ENCODE measurements at places on chromosomes 7 and 10.
A peak's percentile ranks its signal among the peaks of the same experiment; 100 is the strongest.

- no peak for DNase-seq
Observed at GRCh38 chr10:84676536-84676935, 348.1 kb downstream of the CCSER2 start.

- no peak for DNase-seq
Observed at GRCh38 chr7:145431834-145432233, 596.0 kb upstream of the TPK1 start.

GRCh38 chr7:70588191-70588921 lies 543.6 kb upstream of the GALNT17 start:
- DNase-seq: no peak

DNA sequence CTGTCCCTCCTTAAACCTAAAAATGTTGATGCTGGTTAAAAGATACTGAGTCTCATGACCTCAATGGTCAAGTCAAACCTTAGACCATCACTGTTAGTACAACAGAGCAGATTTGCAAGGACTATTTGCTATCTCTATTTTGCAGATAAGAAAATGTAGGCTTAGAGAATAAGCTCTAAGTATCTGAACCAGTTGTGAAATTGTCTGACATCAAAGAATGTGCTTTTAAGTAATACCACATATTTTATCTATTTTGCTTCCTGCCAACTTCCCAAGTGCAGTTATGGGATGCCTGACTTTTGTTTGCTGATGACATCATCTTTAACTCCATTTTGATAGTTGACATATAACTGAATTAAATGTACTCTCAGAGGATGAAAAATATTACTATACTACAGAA lies 83.6 kb upstream of the TMEM106B start:
- no peak for DNase-seq

GRCh38 chr7:31108097-31108657 lies 56.1 kb downstream of the ADCYAP1R1 start:
- DNase-seq: no peak

GRCh38 chr10:71868192-71868697 lies 17.2 kb upstream of the PSAP start:
- no peak for DNase-seq

DNA sequence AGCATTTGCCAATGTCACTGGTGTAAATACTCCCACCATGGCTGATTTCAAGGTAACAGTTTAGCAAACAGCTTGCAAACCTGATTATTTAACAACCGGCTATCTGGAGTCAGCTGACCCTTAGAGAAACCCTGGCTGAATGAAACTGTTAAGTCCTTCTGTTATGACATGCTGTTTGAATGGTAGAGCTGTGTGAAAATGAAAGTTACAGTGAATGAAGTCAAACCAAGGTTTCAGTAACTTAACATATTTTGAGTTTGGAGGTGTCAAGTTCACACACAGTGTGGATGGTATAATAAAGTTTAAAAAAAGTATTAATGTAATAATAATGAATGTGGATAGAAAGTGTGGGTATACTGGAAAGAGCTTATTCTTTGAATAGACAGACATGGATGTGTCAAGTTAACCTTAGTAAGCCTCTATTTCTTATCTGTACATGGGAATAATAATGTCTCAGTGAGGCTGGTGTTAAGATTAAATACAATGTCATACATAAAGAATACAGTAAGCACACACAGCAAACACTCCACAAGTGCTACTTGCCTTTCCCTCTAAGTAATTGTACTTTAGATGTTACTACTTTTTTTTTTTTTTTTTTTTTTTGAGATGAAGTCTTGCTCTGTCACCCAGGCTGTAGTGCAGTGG lies 150.4 kb downstream of the TAX1BP1 start:
- DNase-seq: no peak

DNA sequence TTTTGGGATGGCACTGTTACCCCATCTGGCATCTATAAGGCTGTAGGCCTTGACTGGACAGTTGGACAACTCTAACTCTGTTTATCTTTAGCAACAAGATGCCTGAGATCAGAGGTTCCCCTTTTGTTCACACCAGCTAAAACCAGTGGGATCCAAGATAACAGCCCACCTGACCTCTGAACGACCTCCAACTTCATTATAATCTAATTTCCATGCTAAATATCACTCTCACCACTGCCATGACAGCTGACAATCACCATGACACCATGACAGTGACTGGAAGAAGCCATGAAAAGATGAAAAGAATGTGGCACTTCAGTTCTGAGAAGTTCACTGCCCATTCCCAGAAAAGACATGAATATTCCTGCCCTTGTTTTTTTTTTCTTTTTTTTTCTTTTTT lies 281.4 kb upstream of the TAC1 start:
- DNase-seq: no peak

GRCh38 chr10:128571745-128572144 lies 445.5 kb upstream of the MKI67 start:
- DNase-seq: no peak

DNA sequence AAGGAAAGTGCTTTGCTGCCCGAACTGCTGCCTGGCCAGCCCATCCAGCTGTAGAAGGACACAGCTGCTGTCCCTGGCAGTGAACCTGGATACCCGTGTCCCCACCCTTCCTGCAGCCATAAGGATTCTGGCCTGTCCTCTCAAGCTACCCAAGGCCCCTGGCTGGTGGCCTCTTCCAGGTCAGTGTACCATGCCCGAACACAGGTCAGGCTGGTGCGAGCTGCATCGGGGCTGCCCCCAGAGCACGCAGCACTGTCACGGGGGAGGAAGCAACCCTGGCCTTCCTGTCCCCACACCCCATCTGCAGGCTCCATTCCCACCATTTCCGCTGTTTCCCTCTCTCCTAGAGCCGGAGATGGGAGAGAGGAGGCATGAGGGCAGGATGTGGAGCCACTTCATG lies 30.5 kb upstream of the PWWP2B start:
- DNase-seq: no peak

- DNase-seq: peak; percentile 44
Observed at GRCh38 chr7:108455551-108455997, 662 bp downstream of the NRCAM start.

DNA sequence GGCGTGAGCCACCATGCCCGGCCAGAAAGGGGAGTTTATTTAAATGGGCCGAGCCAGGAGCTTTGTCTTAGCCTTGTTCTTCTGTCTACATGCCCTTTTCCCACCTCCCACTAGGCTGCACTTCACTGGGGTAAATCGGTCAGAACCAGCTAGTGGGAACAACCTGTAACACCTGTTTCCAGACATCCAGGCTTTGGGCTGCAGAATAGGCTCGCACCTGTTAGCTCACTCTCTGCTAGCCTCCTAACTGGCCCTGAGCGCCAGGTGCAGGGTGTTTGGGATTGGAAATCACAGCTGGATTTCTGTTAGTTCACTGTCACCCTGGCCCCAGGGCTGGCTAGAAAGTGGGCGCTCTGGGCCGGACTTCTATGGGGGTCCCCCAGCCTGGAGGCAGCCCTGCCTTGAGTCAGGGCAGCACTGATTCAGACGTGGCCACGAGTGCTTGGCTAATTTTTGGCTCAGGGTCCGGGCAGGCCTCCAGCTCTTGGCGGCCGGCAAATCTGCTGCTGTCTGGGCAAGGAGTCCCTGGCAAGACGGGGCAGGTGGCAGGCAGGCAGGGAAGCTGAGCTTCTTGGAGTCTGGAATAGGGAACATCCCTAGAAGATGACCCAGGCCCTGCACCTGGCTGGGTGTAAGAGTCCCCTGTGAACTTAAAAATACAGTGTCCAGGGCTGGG lies 48.6 kb downstream of the GTF2IRD1 start:
- DNase-seq: no peak

DNA sequence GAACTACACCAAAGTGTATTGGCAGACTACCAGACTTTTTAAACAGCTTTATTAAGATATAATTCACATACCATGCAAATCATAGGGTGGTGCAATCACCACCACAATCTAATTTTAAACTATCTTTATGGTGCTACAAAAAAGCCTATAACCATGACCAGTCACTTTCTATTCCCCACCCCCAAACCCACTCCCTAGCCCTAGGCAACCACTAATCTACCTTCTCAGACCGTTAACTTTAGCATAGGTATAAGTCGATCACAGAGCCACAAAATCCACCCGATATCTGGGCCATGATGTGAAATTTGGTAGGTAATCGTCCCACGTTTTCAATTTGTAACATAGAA lies 536 bp upstream of the POM121 start:
- no peak for DNase-seq

- no peak for DNase-seq
Observed at GRCh38 chr7:99619571-99620130, 2.9 kb downstream of the ZSCAN25 start.

- DNase-seq: no peak
Observed at GRCh38 chr10:61960396-61961120, 59.1 kb downstream of the ARID5B start.

- DNase-seq: peak; percentile 78
Observed at GRCh38 chr7:148699024-148699781, 500 bp downstream of the CUL1 start.

DNA sequence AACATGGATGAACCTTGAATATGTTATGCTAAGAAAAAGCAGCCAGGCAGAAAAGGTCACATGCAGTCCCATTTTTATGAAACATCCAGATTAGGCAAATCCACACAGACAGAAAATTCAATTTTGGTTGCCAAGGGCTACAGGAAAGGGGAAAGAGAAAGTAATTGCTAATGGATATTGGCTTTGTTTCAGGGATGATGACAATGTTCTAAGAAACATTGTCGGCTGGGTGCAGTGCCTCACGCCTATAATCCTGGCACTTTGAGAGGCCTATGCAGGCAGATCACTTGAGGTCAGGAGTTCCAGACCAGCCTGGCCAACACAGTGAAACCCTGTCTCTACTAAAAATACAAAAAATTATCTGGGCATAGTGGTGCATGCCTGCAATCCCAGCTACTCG lies 23.0 kb downstream of the ZNF33B start:
- DNase-seq: no peak

DNA sequence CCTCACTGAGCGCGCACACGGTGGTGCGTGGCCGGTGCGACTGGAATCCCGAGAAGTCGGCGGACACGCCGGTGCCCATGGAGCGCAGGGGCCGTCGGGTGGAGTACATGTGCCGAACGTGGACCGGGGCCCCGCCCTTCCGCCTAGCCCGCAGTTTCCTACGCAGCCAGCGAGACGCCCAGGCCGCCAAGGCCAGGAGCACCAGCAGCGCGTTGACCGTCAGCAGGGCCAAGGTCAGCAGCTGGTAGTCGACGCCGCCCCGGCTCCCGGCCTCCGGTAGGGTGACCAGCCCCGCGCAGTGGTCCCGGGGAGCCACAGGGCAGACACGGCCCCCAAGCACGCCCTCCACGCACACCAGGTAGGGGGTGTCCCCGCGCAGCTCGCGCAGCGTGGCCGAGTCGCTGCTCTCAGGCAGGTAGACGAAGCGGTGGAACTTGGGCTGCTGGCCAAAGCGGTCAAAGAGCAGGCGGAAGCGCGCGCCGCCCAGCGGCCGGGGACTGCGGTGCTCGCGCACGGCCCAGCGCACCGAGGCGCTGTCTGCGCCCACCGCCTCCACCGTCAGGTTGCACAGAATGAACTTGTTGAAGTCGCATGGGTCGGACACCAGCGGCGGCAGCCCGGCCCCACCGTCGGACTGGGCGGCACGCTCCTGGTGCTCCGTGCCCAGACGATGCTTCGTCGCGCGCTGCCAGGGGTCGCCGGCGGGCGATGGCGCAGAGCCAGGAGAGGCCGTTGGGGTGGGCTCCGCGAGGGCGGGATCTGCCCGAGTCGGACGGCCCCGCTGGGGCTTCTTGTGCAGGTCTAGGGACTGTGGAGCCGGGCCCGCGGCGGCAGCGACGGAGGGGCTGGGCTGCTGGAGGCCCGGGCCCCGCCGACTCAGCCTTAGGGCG lies 2.2 kb downstream of the TRIL start:
- peak; percentile 47 for DNase-seq

DNA sequence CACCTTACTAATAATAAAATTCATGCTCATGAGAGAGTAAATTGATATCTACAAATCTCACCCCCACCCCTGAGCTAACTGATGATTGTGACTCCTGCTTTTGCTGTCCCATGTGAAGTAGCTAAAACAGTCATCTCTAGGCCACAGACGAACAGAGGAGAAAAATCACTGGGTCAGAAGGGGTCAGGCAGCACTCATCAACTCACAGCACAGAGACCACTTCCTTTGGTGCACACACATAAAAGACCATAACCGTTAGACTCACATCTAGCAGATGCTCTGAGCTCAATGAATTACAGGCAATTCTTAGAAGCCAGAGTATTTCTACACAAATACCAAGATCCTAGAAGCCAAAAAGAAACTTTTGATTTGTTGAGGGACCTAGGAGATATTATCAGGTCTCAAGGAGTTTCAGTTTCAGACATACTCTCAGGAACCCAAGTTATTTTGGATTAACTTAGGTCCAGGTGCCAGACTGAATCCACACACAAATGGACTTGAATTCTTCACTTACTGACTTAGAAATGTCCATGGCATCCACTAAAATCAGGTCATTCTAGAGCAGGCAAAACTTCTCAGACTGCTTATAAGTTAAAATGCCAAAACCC lies 65.0 kb upstream of the TES start:
- no peak for DNase-seq

DNA sequence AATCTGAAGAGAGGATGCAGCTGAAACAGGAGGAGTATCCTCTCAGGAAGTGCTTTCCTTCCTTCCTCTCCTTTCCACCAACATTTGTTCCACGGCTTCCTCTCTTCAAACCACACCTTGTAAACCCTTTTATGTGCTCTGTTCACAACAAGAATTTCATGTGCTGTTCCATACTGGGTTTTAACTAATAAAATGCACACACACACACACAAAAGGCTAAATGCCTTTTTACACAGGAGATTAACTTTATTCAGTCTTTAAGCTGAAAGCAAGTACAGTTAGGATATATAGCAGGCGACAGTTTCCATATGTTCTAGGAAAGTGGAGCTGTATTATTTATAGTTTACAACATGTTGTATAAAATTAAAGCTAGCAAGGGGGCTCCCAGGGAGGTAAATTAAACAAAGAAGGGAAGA lies 106.7 kb downstream of the REEP3 start:
- no peak for DNase-seq

DNA sequence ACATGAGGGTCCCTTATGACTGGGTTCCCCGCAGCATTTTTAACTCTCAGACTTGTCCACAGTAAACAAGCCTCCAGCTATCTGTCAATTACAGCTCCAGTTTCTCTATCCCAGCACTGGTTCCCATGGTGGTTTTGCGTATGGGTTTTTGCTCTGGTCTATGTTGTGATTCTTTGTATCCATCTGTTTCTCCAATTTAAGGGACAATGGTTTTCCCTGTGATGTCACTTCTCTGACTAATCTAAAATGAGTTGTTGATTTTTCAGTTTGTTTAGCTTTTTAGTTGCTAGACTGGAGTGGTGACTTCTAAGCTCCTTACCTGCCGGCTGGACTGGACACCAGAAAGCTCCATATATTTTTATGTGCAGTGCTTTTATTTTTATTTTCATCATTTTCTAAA lies 303.7 kb downstream of the INHBA start:
- DNase-seq: no peak

- no peak for DNase-seq
Observed at GRCh38 chr10:117694190-117694589, 151.6 kb downstream of the EMX2 start.

GRCh38 chr7:46705386-46706255 lies 784.5 kb upstream of the IGFBP3 start:
- DNase-seq: no peak

- no peak for DNase-seq
Observed at GRCh38 chr7:124840435-124840834, 74.8 kb upstream of the GPR37 start.
